ENCODE measurements at places on chromosomes 4 and X.

DNA sequence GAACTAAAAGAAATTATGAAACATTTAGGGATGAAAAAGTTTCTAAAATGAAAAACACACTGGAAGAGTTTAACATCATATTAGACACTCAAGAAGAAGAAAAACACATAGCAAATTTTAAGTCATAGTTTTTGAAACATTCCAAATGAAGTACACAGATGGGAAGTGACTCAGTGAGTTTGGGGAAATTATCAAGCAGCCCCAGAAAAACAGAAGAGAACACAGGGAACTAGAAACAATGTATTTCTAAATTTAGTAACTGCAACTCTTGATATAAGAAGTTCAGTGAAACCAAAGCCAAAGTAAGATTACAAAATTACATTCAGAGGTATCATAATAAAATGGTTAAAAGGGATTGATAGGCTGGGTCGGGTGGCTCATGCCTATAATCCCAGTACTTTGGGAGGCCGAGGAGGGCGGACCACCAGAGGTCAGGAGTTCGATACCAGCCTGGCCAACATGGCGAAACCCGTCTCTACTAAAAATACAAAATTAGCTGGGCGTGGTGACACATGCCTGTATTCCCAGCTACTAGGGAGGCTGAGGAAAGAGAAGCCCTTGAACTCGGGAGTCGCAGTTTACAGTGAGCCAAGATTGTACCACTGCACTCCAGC lies 461.2 kb downstream of the KCTD8 start:
- no peak overlapping the region for H3K4me3 ChIP-seq
- DNase-seq: no peak
- H3K27me3 ChIP-seq: no peaks in the 10 kb centered on the region
- H3K36me3 ChIP-seq: no peaks in the 10 kb centered on the region

DNA sequence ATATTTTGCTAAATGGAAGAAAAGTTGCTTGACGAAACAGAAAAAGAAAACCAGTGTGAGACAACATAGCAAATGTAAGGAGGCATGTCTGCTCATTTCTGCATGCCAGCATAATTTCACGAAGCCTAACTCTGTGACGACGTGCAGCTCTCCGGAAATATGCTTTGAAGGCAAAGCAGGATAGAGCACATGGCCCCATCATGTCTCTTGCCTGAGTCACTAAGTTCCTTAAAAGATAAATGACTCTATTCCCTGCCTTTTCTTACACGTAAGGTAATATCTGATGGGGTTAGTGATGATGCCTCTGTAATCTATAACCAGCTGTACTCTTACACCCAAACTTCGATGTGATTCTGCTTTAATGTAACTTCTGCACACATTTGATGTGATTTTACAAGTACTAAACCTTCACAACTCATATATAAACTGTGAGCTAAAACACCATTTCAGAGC lies 64.5 kb downstream of the ANXA3 start:
- no peak overlapping the region for H3K4me3 ChIP-seq
- H3K27ac ChIP-seq: no peak overlapping the region
- no peaks in the 10 kb centered on the region for H3K27me3 ChIP-seq
- no peak for DNase-seq
- peaks cover 25% of the 10 kb centered on the region for H3K4me1 ChIP-seq
- no peaks in the 10 kb centered on the region for H3K36me3 ChIP-seq

GRCh38 chrX:44946771-44947170 lies 73.8 kb downstream of the KDM6A start:
- H3K4me1 ChIP-seq: peaks cover 32% of the 10 kb centered on the region
- no peak overlapping the region for H3K4me3 ChIP-seq
- H3K27ac ChIP-seq: no peak overlapping the region
- no peaks in the 10 kb centered on the region for H3K27me3 ChIP-seq
- no peak for DNase-seq

- H3K36me3 ChIP-seq: no peaks in the 10 kb centered on the region
- DNase-seq: no peak
- H3K27ac ChIP-seq: no peak overlapping the region
- H3K4me3 ChIP-seq: no peak overlapping the region
- no peaks in the 10 kb centered on the region for H3K27me3 ChIP-seq
- no peaks in the 10 kb centered on the region for H3K4me1 ChIP-seq
Measured at GRCh38 chr4:177573507-177573906, 131.3 kb upstream of the AGA start.

All from activated CD4-positive, alpha-beta T cell treated with anti-CD3 and anti-CD28 coated beads for 36 hours (primary cell).